ENCODE measurements at places on chromosomes 11 and 22. TPM values are rescaled to one million over a fixed set of nuclear protein-coding genes. Genes with fewer than 3 reads are reported as not detected.

Gene HSPA8
- total RNA-seq: 1,577 TPM

Gene RASL10A
- total RNA-seq: 0.78 TPM

Gene NXPE2
- total RNA-seq: not detected

Gene ACP2
- 26.6 TPM for total RNA-seq

Gene SCN3B
- not detected for total RNA-seq

Gene PKDREJ
- not detected for total RNA-seq

Gene SLC22A8
- total RNA-seq: not detected

Gene TRIM66
- 22.4 TPM for total RNA-seq

Gene SLC6A5
- not detected for total RNA-seq

DNA sequence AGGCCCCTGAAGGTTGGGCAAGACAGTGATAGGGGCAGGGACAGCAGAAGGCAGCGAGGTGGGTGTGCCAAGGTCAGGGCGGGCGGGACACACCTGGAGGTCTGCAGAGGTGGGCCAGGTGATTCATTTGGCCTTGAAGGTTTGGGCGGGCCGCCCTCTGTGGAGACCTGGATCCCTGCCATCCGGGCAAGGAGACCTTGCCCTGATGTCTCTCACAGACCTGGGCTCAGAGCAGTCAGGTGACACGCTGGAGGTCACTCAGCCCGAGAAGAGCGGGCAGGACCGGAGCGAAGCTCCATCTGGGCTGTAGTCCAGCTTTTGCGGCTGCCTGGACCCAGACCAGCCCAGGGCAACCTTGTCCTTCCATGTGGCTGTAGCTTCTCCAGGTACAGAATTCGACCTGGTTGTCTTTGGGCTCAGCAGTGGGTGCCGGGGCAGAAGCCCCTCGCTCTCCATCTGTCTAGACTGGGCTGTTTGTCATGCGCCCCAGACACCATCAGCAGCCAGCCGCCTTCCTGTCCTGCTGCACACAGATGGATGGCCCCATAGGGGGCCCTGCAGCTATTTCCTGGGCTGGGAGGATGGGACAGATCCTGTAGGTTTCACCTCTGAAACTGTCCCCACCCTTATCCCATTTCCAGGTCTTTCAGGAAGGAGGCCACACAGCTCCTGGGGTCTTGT is 3.1 kb downstream of the MRGPRG start:
- no peak overlapping the region for H3K4me3 ChIP-seq
- no peaks in the 10 kb centered on the region for H3K36me3 ChIP-seq
- H3K4me1 ChIP-seq: peaks cover 5% of the 10 kb centered on the region

DNA sequence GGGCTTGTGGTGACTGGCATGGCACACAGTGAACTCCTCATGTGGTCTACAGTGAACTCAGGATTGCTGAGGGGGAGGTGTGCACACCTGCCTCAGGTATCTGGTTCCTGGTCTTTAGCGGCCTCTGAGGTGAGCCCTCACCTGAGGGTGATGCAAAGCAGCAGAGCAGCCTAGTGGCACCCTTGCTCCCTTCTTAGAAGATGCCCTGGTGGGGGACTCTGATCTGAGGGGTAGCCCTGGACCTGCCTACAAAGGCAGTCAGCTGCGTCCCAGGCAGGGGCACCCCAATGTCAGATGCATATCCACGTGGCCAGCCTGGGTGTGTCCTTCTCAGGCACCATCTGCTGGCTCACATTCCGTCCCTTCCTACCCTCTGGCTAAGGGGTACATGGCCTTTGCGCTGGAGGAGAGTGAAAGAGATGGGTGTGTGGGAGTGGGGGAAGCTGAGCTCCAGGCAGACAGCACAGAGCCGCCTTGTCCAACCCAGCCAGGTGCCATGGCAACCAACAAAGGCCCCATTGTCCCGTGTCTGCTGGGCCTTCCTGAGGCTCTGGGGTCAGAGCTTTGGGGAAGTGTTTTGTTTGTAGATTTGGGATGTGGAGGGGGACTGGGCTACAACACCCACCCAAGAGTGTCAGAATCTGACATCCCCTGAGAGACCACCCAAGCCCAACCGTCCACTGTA is 5.8 kb downstream of the PLEKHB1 start:
- no peak overlapping the region for H3K27ac ChIP-seq
- no peak overlapping the region for H3K4me3 ChIP-seq
- H3K4me1 ChIP-seq: peaks cover 8% of the 10 kb centered on the region
- no peaks in the 10 kb centered on the region for H3K36me3 ChIP-seq

DNA sequence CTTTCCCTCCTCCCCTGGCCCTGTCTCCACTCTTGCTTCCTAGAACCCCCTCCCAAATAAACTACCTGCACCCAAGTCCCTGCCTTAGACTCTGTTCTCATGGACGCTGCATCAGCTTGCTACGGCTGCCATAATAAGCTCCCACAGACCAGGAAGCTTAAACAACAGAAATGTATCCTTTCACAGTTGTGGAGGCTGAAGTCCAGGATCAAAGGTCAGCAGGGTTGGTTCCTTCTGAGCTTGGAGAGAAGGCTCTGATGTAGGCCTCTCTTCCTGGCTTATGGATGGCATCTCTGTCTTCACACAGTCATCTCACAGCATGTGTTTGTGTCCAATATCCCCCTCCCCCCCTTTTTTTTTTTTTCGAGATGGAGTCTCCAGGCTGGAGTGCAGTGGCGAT is 23.4 kb downstream of the CBX7 start:
- no peak for DNase-seq
- no peak overlapping the region for H3K27ac ChIP-seq
- no peak overlapping the region for H3K4me3 ChIP-seq
- H3K27me3 ChIP-seq: no peaks in the 10 kb centered on the region
- no peaks in the 10 kb centered on the region for H3K4me1 ChIP-seq

GRCh38 chr22:44191036-44191454 is 10.3 kb downstream of the PARVG start:
- peaks cover 54% of the 10 kb centered on the region for H3K4me1 ChIP-seq
- peak overlapping the region; percentile 44 for H3K27ac ChIP-seq
- no peaks in the 10 kb centered on the region for H3K27me3 ChIP-seq
- H3K36me3 ChIP-seq: peaks cover 32% of the 10 kb centered on the region
- no peak overlapping the region for H3K4me3 ChIP-seq

DNA sequence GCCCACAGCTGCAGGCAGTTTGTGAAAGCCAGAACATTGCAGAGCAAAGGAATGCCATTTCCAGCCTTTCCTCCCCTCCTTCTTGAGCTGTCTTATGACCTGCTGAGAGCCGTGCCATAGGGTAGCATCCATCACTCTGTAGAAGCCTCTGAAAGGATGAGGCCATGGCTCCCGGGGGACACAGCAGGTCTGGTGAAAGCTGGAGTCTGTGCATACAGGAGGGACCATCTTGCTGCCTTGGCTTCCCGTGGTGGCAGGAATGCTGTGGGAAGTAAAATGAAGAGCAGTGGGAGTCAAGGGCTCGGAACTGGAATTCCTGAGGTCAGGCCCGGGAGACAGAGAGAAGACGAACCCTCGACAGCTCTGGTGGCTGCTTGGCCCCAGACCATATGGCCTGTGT is 30.9 kb downstream of the ANO1 start:
- no peak overlapping the region for H3K27ac ChIP-seq
- no peak for DNase-seq
- no peaks in the 10 kb centered on the region for H3K36me3 ChIP-seq

GRCh38 chr22:43643387-43643786 is 168.7 kb downstream of the EFCAB6 start:
- peaks cover 9% of the 10 kb centered on the region for H3K27me3 ChIP-seq
- no peaks in the 10 kb centered on the region for H3K4me1 ChIP-seq
- DNase-seq: no peak
- H3K4me3 ChIP-seq: no peak overlapping the region
- no peaks in the 10 kb centered on the region for H3K36me3 ChIP-seq
- H3K27ac ChIP-seq: no peak overlapping the region

GRCh38 chr11:36151933-36152580 is 137.2 kb downstream of the COMMD9 start:
- no peak overlapping the region for H3K27ac ChIP-seq
- no peaks in the 10 kb centered on the region for H3K36me3 ChIP-seq
- peaks cover 12% of the 10 kb centered on the region for H3K4me1 ChIP-seq
- no peak overlapping the region for H3K4me3 ChIP-seq
- H3K27me3 ChIP-seq: peaks cover 7% of the 10 kb centered on the region

DNA sequence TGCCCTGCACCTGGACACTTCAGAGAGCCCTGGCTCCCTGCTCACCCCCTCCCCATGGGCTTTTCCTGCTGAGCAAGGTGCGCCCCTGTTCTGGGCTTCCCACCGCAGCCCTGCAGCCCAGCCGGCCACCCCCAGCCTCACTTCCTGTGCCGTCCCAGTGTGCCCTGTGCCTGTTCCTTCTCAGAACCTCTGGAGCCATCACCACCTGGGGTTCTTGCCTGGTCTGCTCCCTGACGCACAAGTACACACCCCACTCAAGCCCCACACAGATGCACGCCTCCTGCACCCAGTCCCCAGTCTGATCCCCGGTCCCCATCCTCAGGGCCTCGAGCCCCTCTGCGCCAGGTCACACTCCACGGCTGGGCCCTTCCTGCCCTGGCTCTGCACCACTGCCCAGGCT is 23.9 kb upstream of the DGCR8 start:
- peaks cover 15% of the 10 kb centered on the region for H3K36me3 ChIP-seq
- H3K27ac ChIP-seq: no peak overlapping the region
- H3K4me1 ChIP-seq: peaks cover 10% of the 10 kb centered on the region
- H3K27me3 ChIP-seq: no peaks in the 10 kb centered on the region
- no peak for DNase-seq

DNA sequence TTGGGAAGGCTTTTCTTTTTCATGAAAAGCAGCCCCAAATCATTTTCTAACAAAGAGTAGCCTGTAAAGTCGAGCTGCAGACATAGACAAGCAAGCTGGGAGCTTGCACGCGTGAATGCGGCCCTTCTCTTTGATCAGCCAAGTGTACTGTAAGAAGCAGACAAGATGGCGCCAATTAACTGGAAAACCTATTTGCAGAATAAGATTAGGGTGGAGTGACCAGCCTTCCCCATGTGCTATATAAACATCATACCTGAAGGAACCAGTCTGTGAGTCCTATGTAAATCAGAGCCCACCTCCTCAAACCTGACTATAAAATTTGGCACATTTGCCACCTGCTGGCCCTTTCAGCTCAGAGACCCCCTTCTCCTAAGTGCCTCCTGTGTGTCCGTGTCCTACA is 982.7 kb downstream of the OPCML start:
- H3K27ac ChIP-seq: no peak overlapping the region
- no peak overlapping the region for H3K4me3 ChIP-seq
- no peaks in the 10 kb centered on the region for H3K27me3 ChIP-seq
- no peaks in the 10 kb centered on the region for H3K36me3 ChIP-seq

GRCh38 chr11:91373497-91373896 is 851.1 kb upstream of the FAT3 start:
- no peak overlapping the region for H3K4me3 ChIP-seq
- H3K36me3 ChIP-seq: no peaks in the 10 kb centered on the region
- H3K27ac ChIP-seq: no peak overlapping the region
- DNase-seq: no peak

DNA sequence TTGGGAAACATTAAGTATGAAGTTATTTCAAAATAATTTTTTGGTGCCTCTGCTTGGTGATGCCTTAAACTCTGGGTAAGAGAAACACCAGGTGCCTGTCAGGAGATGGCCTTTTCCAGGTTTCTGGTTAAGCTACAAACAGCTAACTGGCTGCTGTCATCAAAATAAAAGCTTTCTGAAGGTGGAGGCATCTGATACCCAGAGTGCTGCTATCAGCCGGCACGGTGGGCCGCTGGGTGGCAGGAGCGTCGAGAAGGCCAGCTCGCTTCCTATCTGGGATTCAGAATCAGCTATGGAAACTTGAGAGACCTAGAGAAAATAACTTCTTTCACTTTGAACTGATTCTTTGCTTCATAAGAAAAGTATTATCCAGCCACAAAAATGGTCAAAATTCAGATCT is 80.8 kb upstream of the PITPNB start:
- DNase-seq: no peak
- H3K36me3 ChIP-seq: no peaks in the 10 kb centered on the region
- H3K27me3 ChIP-seq: no peaks in the 10 kb centered on the region
- H3K4me1 ChIP-seq: no peaks in the 10 kb centered on the region

DNA sequence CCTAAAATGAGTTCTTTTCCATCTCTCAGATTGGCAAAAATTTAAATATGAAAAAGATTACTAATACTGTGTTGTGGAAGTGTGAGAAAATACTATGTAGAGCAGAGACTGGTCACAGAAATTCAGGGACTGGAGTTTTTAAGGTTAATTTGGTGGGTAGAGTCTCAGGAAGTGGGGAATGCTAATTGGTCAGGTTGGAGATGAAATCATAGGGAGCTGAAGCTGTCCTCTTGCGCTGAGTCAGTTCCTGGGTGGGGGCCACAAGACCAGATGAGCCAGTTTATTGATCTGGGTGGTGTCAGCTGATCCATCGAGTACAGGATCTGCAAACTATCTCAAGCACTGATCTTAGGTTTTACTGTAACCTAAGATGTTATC is 29.4 kb upstream of the TMEM86A start:
- H3K4me3 ChIP-seq: peak overlapping the region; percentile 15
- H3K36me3 ChIP-seq: no peaks in the 10 kb centered on the region
- peaks cover 65% of the 10 kb centered on the region for H3K4me1 ChIP-seq
- H3K27ac ChIP-seq: peak overlapping the region; percentile 80
- H3K27me3 ChIP-seq: peaks cover 10% of the 10 kb centered on the region
- DNase-seq: peak; percentile 54

- no peak for DNase-seq
- no peaks in the 10 kb centered on the region for H3K36me3 ChIP-seq
- H3K4me3 ChIP-seq: no peak overlapping the region
Observed at GRCh38 chr11:69750108-69750850, 24.9 kb downstream of the FGF4 start.

All from activated CD4-positive, alpha-beta memory T cell treated with anti-CD3 and anti-CD28 coated beads, Interleukin-2, amount 10 ng/mL, durations not matched to agents 7 days and 5 days (primary cell).